Foreskin keratinocyte (primary cell): ENCODE measurements at places on chromosomes 12 and 14.

GRCh38 chr12:130011611-130012385 lies 108.0 kb upstream of the TMEM132D start:
- DNase-seq: no peak

DNA sequence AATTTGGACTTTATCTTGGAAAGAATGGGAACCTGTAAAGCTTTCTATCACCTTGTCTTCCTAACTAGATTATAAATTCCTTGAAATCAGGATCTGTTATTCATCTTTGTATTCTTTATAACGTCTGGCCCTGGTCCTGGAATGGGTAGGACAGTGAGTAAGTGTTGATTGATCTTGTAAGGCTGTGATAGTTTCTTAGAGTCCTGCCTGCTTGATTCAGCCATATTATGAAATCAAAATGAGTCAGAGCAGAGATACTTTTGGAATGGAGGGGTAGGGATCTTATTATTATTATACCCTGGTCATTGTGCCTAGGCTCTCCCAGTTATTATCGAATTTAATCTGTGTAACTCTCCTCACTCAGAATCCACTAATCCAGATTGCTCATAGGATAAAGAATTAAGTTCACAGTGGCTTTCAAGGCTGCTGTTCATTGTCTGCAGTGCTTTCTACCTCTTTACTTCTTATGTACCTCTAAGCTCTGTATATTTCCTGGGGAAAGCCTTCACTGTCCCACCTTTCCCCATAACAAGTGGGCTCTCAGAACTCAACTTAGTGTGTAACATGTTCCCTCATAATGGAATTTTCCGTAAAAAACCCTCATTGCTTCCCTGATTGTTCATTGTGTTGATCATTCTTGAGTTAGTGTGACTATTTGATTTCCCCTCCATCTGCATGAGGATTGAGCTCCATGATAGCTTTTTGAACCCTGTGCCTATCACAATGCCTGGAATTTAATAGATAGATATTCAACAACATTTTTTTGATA lies 93.3 kb downstream of the DAAM1 start:
- peak; percentile 64 for DNase-seq

DNA sequence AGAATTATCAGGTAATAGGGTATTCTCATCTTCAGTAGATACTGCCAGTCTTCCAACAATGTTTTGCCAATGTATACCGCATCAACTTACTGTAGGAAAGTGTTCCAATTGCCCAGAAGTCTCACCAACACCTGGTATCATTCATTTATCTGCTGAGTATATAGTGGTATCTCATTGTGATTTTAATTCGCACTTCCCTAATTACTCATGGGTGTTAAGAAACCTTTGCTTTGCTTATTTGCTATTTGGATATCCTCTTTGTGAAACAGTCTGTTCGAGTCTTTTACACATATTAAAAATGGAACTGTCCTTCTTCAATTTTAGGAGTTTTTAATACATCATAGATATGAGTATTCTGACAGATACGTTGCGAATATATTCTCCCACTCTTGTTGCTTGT lies 6.1 kb downstream of the TM7SF3 start:
- no peak for DNase-seq

- DNase-seq: peak; percentile 45
Measured at GRCh38 chr12:79886917-79887519, 47.9 kb downstream of the PPP1R12A start.

DNA sequence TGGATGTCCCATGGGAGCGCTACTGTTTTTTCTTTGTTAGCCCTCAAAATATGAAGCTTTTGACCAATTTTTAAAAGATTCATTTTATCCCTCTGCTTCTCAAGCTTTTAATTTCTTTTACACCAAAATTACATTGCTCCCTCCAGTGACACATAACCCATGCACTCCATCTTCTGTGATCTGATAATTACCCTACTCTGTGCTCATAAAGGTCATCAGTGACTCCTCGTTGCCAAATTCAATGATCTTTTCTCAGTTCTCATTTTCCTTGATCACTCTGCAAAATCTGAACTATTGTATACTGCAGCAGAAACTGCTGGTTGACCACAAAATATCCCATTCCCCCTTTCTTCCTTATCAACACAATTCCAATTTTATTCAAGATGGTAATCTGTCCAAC lies 8.7 kb upstream of the PTGDR start:
- DNase-seq: no peak

DNA sequence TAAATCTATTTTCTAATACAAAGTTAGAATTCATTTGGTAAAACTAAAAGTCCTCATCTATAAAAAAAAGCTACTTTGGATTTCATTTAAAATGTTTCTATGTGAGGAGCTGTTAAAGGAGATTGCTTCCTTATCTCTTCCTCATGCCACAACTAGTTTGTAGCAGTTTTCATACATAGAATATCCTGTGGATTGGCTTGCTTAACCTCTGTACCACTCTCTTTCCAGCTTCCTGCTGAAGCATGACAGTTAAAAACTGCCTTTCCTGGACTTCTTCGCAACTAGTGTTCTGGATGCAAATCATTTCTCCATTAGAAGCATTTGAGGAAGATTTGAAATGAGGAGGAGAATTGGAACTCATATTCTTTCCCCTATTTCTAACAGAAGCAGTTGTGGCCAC lies 49.6 kb downstream of the ST8SIA1 start:
- peak; percentile 41 for DNase-seq

GRCh38 chr12:52241205-52241842 lies 8.3 kb downstream of the KRT7 start:
- DNase-seq: no peak

DNA sequence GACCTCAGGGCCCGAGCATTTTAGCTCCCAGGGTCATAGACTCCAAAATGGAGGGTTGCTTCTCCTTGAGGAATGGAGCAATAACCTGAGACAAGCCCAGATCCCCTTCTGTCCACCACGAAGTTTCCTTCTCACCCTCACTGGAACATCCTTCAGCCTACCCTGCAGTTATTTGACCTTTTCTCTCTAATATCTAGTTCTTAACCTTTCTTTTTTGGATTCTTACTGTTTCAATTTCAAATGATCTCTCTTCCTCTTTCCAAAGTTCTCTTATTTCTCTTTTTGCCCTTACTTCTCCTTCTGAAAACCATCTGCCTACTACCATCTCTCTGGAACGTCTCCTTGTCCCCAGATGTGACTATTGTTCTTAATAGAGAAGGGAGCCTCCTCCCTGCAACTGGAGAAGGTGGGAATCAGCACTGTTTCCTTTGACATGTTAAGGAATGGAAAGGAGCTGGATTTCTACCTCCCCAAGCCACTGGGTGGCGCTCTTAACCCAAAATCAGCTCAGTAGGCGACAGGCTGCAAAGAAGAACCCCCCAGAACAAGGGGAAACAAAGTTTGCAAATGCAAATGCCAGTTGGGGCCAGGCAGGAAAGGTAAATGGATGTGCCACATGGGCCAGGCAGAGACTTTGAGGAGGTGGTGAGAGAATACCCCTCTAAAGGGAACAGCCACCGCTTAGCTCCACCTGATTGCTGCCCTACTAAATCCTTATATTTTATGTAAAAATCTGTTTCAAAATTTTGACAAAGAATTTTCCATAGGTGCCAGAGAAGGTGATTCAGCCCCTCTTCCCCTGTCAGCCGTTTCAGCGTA lies 22.4 kb upstream of the PDE1B start:
- no peak for DNase-seq

- DNase-seq: peak; percentile 22
Measured at GRCh38 chr14:55245657-55246268, 25.5 kb upstream of the FBXO34 start.

GRCh38 chr14:76926521-76927251 lies 100.5 kb downstream of the LRRC74A start:
- peak; percentile 57 for DNase-seq

DNA sequence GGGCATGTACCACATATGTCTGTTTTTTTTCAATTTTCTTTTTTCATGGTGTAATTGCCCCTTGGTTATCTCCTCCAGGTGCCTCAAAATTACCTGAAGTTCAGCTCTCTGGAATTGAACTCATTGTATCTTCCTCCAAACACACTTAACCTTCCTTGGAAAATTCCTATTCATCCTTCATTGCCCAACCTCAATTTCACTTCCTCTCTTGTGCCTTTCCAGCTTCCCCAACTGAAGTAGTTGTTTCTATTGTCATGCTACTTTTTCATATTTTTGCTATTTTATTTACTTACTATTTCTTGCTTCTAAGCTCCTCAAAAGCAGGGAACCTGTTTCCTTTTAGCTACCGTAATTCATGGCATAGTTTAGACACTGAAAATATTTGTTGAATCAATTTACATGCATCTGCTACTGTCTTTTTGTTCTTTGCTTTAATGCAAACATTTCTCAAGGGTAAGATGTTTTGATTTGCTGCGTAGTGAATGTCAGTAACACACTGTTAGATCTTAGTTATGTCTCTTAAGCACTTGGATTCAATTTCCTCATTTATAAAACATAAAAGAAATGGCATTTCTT lies 37.0 kb upstream of the STXBP6 start:
- DNase-seq: no peak

DNA sequence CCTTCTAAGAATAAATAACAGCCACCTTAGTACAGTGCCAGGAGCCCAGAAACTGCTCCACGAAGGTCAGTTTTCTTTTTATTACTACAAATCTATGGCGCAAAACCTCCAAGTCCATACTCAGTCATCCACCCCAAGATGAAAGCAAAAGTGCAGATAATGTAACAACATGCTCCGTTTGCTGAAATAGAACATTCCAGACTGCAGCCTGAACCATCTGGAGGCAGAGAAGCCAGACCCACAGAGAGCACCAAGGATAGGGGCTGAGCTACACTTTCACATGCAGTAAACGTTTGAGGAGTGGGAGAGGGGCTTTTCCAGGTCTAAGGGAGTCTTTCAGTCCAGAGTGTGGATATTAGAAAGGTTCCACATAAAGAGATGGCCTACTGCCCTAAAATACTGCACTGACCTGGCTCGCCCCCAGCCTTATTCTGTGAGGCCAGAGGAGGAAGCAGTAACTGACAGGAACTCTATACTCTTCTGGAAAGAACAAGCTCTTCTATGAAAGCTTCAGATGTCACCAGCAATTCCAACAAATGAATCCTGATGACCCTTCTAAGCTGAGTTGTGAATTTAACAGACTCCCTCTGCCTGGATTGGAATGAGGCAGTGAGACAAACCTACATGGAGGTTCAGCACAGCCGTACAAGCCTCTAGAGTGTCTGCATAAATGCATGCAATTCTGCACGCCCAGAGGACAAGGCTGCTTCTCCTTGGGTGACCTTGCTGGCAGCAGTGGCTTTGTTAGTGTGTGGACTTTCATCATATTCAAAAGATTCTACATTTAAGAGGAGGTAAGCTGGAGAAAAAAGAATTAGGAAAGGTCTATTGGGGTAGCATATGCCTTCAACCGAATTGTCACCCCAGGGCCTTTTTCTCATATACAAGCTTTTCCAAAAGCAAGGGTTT lies 153.9 kb upstream of the EGLN3 start:
- no peak for DNase-seq

- no peak for DNase-seq
Measured at GRCh38 chr12:124463341-124463921, 104.0 kb downstream of the NCOR2 start.

DNA sequence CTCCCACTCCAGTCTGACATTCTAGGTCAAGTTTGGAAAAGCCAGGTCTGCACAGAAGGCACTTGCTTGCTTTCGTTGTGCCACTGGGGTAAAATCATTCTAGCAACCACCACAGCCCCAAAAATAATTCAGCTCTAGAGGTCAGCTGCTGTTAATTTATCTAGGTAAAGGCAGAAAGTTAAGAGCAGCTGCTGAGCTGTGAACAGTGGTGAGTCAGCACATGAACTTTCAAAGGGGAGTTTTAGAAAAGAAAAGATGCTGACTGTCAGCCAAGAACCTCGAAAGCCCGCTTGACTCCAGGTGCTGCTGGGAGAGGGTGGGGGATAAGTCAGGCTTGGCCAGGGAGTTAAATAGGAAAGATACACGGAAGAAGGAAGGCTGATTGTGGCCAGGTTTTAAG lies 12.7 kb downstream of the CCDC197 start:
- DNase-seq: peak; percentile 58

- DNase-seq: peak; percentile 88
Measured at GRCh38 chr12:32444895-32445294, 45.5 kb downstream of the FGD4 start.

- peak; percentile 38 for DNase-seq
Measured at GRCh38 chr14:23299211-23299957, 3.3 kb downstream of the PPP1R3E start.

GRCh38 chr14:50228313-50228712 lies 3.1 kb downstream of the SOS2 start:
- no peak for DNase-seq

DNA sequence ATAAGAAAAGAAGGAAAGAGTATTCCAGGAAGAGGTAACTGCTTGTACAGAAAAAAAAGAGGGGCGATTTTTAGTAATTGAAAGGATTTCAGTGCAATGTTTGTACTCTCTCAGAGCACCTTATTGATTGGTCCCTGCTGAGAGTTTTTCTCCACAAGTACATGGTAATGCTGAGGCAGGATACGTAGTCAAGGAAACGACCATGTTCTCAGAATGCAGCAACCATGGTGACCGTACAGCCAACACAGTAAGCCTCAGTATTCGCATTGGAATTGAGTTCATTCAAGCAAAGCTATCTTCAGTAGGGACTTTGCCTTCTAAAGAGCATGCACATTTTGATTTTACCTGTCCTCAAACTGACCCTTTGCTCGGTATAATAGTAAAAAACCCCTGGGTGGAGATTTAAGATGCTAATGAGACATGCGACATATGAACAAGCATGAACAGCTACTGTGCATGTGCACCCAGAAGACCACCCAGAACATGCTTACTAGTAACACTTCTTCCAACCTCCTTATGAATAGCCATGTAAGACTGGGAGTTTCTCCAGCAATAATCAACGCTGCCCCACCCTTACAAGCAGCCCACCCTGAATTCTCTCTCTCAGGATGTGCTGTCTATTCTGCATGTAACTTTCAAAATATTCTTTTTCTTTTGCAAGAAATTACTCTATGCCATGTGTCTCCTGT lies 6.2 kb upstream of the SLC41A2 start:
- DNase-seq: no peak

DNA sequence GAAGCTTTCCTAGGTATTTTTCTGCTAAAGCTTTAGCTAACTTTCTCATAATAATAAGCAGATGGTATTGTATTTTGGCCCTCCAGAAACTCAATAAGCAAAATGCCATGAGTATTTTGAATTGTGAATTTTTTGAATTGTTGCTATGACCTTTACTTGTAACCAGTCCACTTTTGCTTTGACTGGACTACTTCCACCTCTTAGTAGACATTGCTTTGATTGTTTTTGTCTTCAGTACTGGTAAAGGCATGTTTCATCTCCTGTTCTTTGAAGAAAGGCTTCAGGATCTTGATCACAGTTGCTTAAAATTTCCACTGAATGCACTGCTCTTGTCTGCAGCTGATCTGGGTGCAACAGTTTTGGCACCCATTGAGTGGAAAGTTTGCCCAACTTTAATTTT lies 102.3 kb downstream of the TRMT5 start:
- DNase-seq: no peak
